ENCODE measurements at places on chromosomes 6 and 20.

GRCh38 chr6:143821359-143821758 lies 21.8 kb upstream of the LTV1 start:
- no peak for DNase-seq

DNA sequence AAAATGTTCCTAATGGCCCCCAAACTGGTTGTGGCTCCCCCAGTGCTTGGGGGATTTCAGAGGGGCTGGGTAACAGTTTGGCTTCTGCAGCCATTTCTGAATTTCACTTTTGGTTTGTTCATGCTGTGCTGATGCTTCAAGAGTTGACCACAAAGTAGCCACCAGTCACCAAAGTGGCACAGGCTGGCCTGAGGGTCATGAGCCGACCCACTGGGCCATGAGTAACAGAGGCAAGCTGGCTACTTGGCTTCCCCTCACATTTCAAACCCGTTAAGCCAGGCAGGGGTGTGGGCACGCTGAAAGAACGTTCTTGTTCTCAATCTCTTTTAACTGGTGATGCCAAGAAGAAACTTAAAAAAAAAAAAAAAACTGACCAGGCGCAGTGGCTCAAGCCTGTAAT lies 15.1 kb upstream of the NXT1 start:
- no peak for DNase-seq

DNA sequence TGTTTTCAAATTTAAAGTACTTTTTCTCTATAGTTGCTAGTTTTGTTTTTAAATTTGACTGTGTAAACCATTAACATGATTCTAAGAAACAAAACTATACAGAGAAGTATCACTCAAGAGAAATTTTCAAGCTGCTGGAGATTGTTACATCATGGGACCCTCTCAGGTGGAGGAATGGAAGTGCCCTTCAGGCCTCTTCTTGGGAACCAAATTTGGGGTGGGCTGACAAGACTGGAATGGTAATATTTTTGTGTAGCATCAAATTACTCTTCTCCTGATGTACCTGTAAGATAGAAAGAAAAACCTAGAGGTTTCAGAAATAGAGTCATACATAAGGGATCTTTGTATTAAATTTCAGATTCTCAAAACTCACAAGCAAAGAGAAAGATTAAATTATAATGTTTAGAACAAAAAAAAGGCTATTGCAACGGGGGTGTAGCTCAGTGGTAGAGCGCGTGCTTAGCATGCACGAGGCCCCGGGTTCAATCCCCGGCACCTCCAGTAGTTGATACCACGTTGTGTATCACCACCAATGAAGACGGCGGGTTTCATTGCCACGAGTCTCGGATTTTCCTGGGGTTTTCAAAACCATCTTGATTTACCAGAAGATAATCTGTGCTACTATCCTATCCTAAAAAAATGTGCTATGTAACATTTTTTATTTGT lies 193.7 kb downstream of the GPX5 start:
- DNase-seq: peak; percentile 48

GRCh38 chr6:84685983-84686584 lies 78.3 kb downstream of the TBX18 start:
- DNase-seq: peak; percentile 51

GRCh38 chr6:63267828-63268227 lies 52.0 kb downstream of the LGSN start:
- DNase-seq: no peak

DNA sequence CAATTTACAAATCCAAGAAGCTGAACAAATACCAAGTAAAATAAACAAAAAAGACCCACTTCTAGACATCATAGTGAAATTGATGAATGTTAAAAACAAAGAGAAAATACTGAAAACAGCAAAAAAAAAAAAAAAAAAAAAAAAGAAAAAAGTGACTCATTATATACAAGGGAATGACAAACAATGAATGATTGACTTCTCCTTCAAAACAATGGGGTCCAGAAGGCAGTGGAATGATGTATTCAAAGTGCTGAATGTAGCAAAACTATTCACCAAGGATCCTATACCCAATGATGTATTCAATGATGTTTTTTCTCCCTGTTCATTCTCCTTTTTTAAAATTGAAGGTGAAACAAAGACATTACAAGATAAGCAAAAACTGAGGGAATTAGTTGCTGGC lies 650.0 kb downstream of the UTRN start:
- DNase-seq: no peak

DNA sequence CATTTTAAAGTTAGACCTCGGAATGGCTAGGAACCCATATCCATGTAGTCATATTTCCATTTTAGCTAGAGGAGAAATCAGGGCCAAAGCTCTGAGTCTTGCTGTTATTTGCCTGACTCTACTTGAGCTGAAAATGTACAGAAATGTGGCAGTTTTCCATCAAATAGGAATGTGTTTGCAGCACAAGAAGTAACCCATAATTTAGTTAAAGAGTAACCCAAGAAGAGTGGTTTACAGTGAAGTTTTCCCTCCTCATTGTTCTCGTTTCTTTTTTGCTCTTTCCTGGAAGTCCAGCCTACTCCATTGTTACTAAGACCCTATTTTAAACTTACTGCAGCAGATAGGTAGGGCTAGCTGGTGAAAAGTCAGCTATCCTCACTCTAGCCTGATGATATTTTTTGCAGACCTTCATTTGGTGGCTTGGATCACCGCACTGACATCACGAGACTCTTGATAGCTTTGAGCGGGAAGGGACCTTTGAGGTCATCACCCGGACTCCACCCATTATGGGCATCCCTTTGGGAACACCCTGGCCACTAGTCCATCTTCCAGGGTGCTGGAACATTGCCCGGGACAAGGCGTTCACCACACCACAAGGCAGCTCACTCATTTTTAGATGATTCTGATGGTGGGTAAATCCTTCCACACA lies 28.0 kb upstream of the ADGRF5 start:
- no peak for DNase-seq

GRCh38 chr20:41366546-41367392 lies at the start of gene EMILIN3:
Gene EMILIN3 (minus strand): TSS chr20:41366818. CDS start chr20:41366634, 184 bp downstream.
- no peak for DNase-seq

DNA sequence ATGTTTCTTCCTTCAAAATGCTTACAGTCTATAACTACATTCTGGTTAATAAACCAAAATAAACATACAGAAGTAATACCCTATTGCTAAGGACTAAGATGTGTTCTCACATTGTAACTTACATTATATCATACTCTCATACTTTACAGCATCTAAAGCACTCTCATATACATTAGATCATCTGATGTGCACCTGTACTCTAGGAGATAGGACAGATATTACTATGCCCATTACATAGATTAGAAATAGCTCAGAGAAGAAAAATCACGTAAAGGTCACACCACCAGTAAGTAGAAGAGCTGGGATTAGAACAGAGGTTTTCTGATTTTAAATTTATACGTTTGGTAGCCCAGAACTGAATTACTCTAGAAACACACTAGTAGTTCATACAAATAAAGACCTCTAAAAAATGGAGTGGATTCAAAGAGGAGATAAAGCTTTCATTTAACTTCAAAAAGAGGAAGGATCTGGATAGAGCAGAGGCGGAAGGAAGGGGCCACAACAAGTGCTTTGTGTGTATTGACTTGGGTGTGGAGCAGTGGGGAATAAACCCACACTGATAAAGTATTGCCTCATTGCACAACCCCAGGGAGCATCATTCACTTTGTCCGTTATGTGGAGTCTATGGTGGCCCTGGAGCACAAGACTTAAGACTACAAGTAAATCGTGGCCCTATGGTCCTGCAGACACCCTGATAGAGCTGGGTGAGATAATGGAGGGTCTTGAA lies 30.9 kb downstream of the SLC2A12 start:
- no peak for DNase-seq

DNA sequence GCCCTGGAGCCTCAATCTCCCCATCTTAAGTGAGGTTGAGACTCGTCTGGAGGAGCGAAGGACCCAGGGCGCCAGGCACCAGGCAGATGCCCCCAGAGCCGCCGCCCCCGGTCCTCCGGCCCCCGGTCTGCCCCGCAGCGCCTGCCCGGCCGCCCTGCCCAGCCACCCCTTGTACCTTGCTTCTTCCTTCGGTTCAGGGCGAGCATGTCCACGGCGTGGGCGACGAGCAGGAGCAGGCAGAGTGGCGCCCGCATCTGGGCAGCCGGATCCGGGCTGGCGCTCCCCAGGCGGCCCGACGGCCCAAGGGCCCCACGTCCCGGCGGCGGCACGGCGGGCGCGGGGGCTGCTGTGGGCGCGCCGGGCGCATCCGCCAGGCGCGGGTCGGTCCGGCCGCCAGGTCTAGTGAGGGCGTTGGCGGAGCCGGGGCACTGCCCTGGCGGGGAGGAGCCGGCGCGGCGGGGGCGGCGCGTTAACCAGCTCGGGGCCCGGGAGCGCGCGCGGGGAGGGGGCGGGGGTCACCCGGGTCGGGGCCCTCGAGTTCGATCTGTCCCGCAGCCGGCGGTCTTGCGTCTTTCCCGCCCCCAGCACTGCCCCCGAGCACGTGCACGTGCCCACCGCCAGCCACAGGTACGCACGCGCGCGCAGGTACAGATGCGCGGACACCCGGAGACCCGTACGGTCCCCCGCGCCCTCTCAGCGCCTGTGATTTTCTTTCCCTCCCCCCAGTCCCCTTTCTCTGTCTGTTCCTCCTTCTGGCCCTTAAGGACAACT lies at the start of gene RSPO4:
Gene RSPO4, minus strand, starts transcription at position 401 of the 771 bp plus-strand sequence. Its CDS starts 147 bp downstream, at position 254.
- no peak for DNase-seq

DNA sequence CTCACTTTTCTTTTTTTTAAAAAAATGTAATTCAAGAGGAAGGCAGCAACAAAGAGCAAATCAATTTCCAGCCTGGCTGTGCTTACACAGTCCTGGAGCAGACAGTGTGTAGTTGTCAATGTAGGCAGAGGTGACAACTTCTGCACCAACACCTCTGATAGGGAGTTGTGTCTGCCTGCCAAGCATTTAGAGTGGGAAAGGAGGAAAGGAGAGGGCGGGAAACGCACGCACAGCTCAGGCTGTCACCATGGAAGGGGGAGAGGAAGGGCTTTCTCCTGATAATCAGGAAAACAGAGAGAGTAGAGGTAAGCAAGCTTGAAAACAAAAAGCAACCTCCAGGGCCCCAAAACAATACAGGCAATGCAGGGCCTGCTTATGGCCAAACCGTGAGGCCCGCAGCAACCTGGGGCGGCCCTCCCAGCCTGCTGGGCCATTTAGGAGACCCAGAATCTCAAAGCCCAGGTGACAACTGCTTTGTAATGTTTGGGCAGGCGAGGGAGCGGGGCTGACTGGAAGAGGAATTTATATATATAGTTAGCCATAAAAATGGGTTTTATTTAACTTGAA lies 41.5 kb upstream of the GFOD1 start:
- DNase-seq: no peak

GRCh38 chr6:109736273-109737025 lies 45.4 kb downstream of the FIG4 start:
- DNase-seq: no peak

DNA sequence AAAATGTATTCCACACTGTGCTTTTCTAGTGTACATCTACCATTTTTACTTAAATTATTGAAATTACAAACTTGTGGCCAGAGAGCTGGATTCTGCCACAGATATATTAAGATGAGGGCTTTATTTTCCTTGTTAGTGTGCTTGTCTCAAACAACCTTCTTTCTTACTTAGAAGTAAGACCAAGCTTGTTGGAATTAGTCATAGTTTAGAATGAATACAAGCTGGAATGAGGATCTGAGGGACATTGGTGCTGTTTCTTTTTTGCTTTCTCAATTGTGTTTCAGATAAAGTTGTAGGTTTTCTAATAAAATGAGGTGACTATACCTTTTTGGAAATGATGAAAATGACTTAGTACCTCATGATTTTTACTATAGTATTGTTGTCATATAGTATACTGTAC lies 40.3 kb downstream of the UBR2 start:
- no peak for DNase-seq

GRCh38 chr20:44720997-44721784 lies 6.0 kb downstream of the CCN5 start:
- DNase-seq: no peak

- DNase-seq: no peak
These were observed 25.7 kb downstream of the SLC2A4RG start for GRCh38 chr20:63765082-63765873.

- DNase-seq: no peak
These were observed 86.1 kb upstream of the BACH2 start for GRCh38 chr6:90382760-90383159.

- DNase-seq: no peak
These were observed 30.9 kb upstream of the TUBB2A start for GRCh38 chr6:3188262-3188661.

- peak; percentile 36 for DNase-seq
These were observed at the start of gene MYL9 for GRCh38 chr20:36541227-36541767. Gene MYL9 (plus strand): TSS chr20:36541519. CDS start chr20:36544885, 3,366 bp downstream.

DNA sequence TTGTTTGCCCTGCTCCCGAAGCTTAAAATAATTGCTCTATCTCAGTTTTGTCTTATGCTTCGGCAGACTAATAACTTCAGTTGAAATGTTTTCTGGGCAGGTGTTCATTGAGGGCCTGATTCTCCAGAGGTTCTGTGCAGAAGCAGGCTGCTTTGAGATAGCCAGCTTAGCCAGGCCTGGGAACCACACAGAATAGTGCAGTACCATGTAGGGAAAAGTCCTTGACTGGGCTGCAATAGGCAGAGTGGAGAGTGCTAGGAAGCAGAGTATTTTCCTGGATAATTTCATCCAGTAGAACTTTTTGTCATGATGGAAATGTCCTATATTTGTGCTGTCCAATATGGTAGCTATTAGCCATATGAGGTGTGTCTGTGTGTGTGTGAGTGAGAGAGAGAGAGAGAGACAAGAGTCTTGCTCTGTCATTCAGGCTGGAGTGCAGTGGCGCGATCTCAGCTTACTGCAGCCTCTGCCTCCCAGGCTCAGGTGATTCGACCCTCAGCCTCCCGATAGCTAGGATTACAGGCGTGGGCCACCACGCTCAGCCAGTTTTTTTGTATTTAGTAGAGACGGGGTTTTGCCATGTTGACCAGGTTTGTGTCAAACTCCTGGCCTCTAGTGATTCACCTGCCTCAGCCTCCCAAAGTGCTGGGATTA lies 15.9 kb downstream of the TOP1 start:
- no peak for DNase-seq

- peak; percentile 16 for DNase-seq
These were observed 168.9 kb upstream of the JARID2 start for GRCh38 chr6:15077006-15077405.

DNA sequence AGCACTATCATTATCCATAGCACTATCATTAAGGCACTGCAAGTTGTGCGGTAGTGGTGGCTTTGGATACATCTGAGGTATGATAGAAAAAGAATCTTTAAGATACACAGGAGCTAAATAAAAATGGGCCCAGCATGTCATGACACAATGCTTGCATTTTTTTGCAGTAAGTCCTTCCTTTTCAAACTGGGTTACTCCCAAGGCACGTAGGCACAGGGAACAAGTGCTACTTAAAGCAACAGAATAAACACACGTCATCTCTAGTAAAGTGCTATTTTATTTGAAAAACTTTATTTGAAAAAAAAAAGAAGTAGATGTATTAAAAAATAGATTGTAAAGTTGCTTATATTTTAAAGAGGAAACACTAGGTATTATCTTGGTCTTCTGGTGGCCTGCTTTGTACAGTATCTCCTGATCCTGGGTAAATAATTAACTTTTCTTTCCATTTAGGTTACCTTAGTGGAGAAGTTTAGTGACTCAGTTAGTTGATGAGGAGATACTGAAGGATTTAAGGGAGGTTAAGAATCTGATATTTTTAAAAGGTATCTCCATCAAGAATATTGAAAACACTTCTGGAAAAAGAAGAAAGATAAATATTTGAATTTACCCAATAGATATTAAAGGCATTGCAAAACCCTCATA lies 129.6 kb downstream of the EDN1 start:
- no peak for DNase-seq

DNA sequence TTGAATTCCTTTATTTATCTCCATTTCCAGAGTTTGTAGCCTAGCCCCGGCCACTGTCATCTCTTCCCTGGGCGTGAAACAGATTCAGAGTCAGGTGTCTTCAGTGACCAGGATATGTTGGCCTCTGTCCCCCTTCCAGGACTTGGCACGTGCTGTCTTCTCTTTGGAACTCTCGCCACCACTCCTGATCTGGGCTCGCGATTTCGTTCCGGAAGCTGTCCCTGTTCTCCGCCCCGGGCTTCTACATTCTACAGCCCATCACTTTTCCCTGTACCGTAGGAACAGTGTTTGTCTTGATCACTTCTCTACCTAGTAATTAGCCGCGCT lies 739 bp downstream of the GSS start:
- no peak for DNase-seq
